ENCODE measurements at places on chromosomes 4 and X. TPM values are rescaled to one million over a fixed set of nuclear protein-coding genes. Genes with fewer than 3 reads are reported as not detected.

Gene FGFR3
- 0.30 TPM for total RNA-seq

Gene ESX1
- total RNA-seq: not detected

Gene FOXP3
- total RNA-seq: 14.2 TPM

- H3K36me3 ChIP-seq: no peaks in the 10 kb centered on the region
- DNase-seq: no peak
- H3K27ac ChIP-seq: no peak overlapping the region
- H3K27me3 ChIP-seq: no peaks in the 10 kb centered on the region
- H3K4me3 ChIP-seq: no peak overlapping the region
Observed at GRCh38 chr4:4613641-4614286, 71.9 kb upstream of the STX18 start.

DNA sequence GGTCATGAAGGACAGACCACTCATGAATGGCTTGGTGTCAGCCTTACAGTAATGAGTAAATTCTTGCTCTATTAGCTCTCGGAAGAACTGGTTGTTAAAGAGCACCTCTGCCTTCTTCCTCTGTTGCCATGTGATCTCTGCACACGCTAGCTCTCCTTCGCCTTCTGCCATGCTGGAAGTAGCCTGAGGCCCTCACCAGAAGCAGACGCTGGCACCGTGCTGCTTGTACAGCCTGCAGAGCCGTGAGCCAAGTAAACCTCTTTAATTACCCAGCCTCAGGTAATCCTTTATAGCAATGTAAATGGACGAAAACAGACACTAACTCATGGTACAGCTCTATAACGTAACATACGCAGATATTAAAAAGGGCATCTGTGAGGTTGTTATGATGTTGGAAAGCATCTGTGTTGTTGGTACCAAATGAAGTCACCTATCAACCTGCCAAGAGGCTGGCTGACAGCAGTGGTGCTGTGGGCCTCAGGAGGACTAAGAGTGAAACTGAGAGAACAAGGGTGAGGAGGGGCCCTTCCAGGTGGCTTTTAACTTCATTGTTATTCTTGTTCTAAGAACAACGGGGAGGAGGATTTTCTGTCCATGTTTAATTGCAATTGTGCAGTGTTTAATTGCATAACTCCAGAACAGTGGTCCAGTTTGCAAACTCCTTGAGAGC, 69.2 kb downstream of the CRMP1 start:
- no peak for DNase-seq
- no peak overlapping the region for H3K27ac ChIP-seq
- H3K4me1 ChIP-seq: peaks cover 22% of the 10 kb centered on the region
- no peaks in the 10 kb centered on the region for H3K36me3 ChIP-seq
- no peaks in the 10 kb centered on the region for H3K27me3 ChIP-seq

GRCh38 chr4:139736274-139736660, 70.6 kb downstream of the MGST2 start:
- no peak overlapping the region for H3K27ac ChIP-seq
- no peaks in the 10 kb centered on the region for H3K36me3 ChIP-seq
- peaks cover 53% of the 10 kb centered on the region for H3K27me3 ChIP-seq
- peaks cover 7% of the 10 kb centered on the region for H3K4me1 ChIP-seq
- DNase-seq: no peak
- no peak overlapping the region for H3K4me3 ChIP-seq

DNA sequence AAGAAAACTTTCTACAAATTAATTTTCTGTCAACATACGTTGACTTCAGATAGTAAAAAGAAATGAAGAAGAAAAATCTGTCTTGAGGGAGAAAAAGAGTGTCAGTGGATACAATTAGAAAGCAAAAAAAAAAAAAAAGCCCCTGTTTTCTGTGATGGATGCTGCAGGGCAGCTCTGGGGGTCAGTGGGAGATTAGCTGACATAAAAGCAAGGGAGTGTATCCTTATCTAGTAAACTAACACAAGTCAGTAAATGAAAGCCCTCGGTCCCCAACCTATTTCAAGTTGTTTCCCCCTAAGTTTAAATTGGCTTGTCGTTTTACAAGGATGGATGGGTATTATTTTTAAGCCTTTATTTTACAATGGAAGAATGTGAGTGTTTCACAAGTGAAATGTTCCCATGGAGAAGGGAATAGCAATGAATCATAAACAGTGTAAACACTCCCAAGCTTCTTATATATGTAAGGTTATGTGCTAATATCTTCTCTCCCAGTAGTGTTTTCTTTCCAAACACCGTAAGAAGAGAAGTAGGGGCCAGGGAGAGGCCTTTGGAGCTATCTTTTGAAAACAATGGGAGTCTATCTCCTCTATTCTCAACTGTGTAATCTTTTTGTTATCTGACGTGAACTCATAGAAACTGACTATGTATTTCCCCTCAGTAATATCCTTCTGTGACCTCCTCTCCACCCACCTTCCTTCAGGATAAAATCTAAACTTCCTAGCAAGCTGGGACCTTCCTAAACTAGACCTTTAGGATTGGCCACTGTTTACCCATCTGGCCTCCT, 347.7 kb downstream of the FBXO8 start:
- H3K27me3 ChIP-seq: no peaks in the 10 kb centered on the region
- H3K4me3 ChIP-seq: no peak overlapping the region
- no peaks in the 10 kb centered on the region for H3K4me1 ChIP-seq
- no peaks in the 10 kb centered on the region for H3K36me3 ChIP-seq
- no peak for DNase-seq
- H3K27ac ChIP-seq: no peak overlapping the region

- H3K4me1 ChIP-seq: no peaks in the 10 kb centered on the region
- no peaks in the 10 kb centered on the region for H3K27me3 ChIP-seq
- DNase-seq: no peak
Observed at GRCh38 chr4:6292376-6293096, 22.9 kb downstream of the WFS1 start.

GRCh38 chr4:80295826-80296225, 29.4 kb downstream of the FGF5 start:
- H3K4me1 ChIP-seq: no peaks in the 10 kb centered on the region
- DNase-seq: no peak
- H3K27me3 ChIP-seq: peaks cover 6% of the 10 kb centered on the region

DNA sequence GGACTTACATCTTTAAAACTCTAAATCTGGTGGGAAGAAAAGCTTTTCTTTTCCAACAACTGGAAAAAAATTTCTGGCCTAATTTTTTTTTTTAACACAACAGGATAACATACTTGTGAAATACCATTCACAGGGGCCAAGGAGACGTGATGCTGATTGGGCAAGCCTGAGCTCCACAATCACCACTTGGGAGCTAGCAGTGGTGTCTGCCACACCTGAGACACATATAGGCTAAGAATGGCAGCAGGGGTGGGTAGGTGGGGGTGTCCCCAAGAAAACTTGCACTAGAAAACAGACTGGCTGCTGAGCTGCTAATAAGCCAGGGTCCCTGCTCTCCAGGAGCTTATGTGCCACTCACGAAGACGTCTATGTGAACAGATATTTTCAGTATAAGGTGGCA, 5.6 kb upstream of the PKD2 start:
- no peak overlapping the region for H3K4me3 ChIP-seq
- peaks cover 41% of the 10 kb centered on the region for H3K27me3 ChIP-seq
- no peaks in the 10 kb centered on the region for H3K36me3 ChIP-seq

DNA sequence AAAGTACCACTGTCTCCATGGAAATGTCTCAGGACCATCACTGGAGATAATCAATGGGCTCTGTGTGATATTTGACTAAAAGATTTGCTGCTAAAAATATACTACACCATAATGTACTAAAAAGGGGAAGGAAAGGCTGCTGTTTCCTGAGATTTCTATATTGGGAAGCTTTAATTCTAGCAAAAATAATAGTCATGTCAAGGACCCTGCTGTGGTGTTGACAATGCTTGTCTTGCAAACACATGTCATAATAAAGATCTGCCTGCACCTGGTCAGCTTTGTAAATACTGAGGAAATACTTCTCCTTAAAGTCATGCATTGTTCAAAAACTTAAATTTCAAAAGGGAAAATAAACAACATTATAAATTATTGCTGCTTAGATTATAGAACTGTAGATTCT, 417.9 kb downstream of the GPM6A start:
- no peak overlapping the region for H3K4me3 ChIP-seq
- H3K27me3 ChIP-seq: no peaks in the 10 kb centered on the region
- no peaks in the 10 kb centered on the region for H3K36me3 ChIP-seq
- H3K27ac ChIP-seq: no peak overlapping the region
- DNase-seq: no peak
